ENCODE measurements at places on chromosomes 13 and 19.

DNA sequence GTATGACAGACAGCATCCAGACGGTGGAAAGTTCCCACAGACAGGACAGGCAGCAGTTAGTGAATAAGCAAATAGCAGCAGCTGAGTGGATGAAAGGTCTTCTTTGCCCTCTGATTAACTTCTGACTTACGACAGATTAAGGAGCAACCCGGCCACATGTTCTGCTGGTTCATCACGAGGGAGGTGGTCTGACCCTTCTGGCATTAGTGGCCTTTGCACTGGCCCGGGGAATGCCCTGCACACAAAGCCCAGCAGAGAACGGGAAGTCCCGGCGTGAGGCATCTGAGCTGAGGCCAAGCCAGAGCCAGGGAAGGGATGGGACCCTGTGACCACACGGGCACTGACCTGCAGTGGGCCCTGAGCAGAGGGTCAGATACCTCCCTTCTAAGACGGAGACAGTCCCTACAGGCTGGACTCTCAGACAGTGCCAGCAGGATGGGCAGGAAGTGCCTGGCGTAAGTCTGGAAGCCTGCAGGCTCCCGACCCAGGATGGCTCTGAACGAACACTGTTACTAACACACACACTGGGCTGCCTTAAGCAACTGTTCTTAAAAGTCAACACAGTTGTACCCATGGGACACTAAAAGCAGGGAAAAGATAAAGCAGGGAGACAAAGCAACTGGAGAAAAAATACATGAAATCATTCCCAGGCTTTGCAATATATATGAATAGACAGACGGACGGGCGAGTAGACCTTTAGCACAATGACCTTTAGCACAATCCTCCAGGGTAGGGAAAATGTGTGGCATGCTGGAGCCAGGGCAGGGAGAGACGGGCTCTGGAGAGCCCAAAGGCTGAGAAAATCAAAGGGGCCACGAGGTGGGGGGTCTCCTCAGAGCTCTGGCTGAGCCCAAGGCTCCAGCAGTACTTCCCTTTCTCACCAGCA is 6.3 kb downstream of the C19orf12 start:
- no peak for DNase-seq

GRCh38 chr19:35483089-35483488 is 7.2 kb downstream of the KRTDAP start:
- DNase-seq, result no peak

DNA sequence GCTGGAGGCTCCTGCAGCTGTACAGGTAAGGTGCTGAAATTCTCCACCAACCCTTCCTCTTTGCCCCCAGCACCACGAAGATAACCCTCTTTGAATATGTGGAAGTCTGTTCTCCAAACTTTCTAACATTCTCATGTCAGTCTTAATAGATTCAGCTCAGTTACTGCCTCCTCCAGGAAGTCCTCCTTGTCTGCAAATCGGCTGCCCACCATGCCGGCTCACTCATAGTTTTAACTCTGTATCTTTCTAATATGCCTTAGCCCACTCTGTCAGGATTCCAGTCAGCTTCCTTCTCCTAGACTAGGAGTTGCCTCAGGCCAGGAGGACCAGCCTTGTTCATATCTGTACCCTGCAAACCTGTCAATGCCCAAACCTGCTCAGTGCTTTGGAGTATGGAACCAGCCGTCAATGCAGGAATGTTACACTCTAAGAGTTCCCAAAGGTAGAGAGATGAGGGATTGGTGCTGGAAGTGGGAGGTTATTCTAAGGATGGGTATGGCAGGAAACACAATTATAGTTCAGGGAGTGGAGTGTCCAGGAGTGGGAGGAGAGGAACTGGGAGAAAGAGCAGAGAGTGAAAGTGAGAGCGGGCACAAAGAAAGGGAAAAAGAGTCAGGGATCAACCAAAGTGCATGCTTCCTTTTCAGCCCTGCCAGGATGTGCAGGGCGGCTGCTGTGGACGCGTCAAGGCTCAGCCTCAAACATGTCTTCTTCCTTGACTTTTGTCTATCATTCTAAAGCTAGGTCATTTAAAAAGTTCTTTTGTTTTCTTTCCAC is 38.0 kb upstream of the ALOX5AP start:
- DNase-seq, result no peak

- no peak for DNase-seq
These were observed 883.4 kb downstream of the DIAPH3 start for GRCh38 chr13:59280297-59280696.

DNA sequence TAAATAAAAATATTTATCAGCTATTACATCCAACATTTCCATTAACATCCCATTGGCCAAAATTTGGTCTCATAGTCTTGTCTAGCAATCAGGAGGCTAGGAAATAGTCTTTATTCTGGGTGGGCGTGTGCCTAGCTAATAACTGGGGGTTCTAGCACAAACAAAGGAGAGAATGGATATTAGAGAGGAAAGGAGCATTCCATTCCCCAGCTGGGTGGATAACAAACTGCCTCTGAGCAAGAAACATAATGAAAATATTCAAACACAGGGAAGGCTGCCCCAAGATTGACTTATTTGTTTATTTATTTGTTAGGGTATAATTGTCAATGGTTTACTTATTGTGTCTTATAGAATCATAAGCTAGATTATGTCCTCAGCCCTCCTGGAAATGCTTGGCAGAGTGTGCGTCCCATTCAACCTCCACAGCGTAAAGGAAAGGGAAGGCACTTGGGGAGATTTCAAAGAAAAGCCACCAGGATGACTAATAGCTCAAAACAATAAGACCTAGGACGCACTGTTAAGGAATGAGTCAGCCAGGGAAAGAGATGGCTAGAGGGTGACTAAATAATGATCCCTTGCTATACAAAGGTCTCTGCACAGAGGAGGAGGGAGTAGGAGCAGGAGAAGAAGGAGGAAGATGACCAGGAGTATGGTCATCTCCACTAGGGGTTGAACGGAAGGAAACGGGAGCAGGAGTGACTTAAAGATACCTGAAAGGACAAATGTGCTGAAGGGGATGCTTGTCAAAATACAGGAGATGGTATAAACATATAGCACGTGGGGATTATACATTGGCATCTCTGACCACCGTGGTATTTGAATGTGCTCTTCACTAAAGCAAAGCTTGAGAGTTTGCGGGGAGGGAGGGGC is 23.5 kb upstream of the USP12 start:
- DNase-seq, result no peak

DNA sequence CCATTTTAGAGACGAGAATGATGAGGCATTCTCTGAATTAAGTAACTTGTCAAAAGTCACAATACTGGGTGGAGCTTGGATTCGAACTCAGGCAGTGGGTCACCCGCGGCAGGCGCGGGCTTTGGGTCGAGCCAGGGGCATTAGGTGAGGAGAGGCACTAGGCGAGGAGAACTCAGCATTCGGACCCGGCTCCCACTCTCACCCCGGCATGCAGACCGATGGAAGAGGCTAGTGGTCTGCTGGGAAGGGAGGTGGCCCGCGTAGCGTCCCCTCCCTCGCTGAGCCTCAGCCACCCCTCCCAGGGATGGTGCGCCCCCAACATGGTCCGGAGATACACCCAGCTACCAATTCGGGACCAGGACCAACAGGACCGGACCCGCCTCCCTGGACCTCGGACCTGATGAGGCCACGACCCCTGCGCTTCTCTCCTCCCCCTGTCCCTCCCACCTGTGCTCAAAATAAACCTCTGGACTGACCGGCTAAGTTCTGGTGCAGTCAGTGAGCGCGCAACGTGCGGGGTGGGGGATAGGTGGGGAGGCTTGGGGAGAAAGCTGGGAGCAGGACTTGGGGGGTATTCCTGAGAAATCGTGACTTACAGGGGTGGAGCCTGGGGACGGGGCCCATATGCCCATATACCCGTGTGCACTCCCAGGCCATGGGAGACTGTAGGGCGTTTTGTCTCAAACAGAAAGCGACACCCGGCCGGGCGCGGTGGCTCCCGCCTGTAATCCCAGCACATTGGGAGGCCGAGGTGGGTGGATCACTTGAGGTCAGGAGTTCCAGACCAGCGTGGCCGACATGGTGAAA is 1.3 kb upstream of the SNAPC2 start:
- no peak for DNase-seq

DNA sequence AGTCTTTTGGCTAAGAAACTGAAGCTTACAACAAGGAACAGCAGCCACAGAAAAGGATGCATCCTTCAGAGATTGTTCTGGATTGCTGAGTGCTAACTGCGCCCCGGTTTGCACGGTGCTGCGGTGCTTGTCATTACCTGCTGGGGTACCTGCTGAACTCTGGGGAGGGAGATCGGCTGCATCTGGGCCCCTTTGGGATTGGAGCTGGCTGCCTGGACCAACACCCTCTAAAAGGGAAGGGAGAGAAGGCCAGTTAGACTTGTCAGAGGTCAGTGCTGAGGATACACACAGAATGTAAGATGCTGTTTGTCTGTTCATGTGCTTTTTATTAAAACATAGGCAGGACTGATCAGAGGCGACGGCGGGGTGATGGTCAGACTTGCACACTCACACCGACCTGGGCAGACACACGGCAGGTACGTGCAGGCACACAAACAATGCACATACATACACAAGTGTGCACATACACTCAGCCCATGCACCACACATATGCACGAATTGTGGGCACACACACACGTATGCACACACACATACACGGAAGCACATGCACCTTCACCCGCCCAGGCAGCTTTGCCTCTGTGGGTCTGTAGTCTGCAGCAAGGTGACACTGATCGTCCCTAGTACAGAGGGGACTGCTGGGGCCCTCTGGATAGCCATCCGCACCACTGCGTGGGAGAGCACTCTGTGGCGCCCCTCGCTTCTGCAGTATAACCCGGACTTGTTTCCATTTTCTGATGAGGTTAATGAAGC is 66.1 kb downstream of the RFX2 start:
- DNase-seq, result no peak

DNA sequence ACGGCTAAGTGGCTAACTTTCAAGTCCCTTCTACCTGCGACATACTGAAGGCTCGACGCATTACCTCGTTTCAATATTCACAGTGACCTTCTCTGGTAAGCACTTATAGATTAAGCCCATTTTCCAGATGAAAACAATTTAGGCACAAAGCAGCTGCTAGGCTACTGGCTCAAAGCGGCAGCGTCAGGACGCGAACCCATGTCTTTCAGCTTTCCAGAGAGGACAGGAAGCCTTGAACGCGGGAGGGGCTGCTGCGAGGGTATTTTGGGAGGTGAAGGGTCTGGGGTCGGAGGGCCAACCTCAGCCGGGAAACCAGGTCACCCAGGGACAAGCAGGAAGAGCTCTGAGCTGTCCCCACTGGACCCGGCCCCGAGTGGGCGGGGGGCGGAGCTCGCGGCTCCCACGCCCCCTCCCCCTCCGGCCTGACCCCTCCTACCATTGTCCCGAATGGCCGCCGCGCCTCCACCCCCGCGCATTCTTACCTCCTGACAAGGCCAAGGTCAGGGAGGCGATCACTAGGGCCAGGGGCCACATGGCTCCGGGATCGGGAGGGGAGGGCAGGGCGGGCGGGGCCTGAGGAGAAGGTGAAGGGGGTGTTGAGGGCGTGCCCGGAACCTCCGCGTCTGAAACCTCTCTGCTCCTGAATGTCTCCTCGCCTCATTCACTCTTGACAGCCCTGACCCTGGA is at the start of gene KLK13:
KLK13 (minus strand) TSS at position 559 of the 687 bp plus-strand sequence; CDS start at position 534, 25 bp downstream.
- DNase-seq, result no peak

DNA sequence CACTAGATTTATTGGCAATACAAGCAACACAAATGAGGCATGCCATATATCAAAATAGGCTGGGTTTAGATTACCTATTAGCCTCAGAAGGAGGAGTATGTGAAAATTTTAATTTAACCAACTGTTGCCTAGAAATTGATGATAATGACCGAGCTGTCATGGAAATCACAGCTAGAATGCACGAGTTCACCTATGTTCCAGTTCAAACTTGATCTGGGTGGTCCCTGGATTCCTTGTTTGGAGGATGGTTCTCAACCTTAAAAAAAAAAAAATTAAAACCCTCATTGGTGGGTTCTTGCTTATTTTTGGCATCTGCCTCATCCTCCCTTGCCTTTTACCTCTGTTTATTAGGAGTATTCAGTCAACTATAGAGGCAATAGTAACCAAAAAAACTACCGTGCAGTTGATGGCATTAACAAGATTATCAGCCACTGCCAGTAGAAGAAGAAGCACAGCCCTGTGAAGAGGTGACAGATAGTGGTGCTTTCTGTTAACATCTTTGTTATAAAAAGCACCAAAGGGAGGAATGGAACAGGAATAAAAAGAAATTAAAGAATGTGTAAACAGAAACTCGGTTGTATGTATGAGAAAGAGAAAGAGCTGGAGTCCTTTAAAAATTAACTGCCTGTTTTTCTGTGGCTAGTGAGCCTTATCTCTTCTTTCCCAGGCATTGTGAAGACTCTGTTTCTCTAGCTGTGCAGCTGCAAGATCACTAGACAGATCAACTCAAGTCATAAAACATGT is 106.4 kb downstream of the ZNF429 start:
- DNase-seq, result no peak

GRCh38 chr19:48722196-48722708 is 2.7 kb upstream of the MAMSTR start:
- DNase-seq, result no peak

- no peak for DNase-seq
These were observed 62.4 kb downstream of the MBD3L2B start for GRCh38 chr19:6958791-6959190.

DNA sequence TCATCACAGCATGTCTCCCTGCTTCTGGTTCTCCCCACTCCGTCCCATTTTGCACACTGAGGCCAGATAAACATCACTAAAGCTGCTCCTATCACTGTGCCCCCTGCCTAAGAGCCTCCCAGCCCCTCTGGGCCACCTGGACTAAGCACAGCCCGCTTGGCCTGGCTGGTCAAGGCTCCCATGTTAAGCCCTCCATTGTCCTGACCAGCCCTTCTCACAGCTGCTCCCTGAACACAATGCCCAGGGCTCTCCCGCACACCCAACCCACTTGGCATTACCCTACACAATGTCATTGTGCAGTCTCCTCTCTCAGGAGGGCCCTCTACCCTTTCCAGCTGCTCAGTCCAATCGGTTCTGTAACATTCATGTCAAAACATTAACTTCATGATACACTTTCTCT is 133.4 kb downstream of the NUFIP1 start:
- no peak for DNase-seq

DNA sequence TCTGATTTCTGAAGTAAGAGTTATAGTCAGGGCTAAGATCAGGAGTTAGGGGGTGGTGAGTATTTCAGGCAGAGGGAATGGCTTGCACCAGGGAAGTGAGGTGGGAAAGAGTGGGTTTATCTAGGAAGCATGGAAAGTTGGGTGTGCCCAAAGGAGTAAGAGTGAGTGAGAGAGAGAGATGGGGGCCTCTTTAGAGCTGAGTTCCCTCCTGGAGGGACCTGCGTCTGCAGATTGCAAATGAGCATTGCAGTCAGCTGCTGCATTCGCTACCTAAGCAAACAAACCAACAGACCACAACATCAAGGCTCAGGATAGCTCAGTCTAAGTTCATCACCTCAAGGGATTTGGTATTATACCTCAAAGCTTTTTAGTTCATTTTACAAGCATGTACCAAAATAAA is 405.8 kb downstream of the FGF9 start:
- no peak for DNase-seq

GRCh38 chr13:110874508-110874960 is 40.3 kb downstream of the ANKRD10 start:
- peak; percentile 92 for DNase-seq

GRCh38 chr19:46030812-46031550 is 8.1 kb upstream of the PGLYRP1 start:
- DNase-seq, result no peak
